Hematopoietic multipotent progenitor cell treated with erythropoietin and hydrocortisone succinate and interleukin-3 and kit ligand, for 8 days (in vitro differentiated cells): ENCODE measurements at places on chromosomes 4 and X.
A peak's percentile ranks its signal among the peaks of the same experiment; 100 is the strongest.

DNA sequence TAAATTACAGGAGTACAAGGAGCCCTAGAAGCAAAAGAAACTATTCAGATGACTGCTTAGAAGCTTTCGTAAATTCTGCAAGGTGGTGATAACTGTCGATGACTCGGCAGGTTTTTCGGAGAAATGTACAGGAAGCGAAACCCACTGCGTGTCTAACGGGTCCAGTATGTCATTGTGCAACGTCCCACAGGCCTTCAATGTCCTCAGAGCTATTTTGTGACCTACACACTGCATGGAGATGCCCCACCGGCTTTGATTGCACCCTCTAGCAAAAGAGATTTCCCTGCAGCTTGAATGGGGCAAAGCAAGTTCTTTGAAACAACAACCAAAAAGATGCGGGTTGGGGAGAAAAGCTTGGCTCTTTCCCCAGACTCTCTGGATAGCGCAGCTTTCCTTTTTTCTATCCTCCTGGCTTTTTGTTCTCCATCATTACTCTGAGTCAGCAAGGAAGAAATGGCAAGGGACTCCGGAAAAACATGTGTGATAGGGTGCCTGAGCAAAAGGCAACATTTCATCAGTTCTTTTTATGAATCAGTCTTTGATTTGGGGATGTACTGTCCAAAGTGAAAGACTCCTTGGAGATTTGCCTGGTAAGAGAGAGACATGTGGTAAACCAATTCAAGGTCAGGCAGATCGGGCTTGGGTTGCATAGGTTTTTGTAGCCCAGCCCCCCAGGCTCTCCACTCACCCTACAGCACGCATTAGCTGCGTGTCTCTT is 112.0 kb upstream of the TBL1X start:
- peak; percentile 90 for DNase-seq

DNA sequence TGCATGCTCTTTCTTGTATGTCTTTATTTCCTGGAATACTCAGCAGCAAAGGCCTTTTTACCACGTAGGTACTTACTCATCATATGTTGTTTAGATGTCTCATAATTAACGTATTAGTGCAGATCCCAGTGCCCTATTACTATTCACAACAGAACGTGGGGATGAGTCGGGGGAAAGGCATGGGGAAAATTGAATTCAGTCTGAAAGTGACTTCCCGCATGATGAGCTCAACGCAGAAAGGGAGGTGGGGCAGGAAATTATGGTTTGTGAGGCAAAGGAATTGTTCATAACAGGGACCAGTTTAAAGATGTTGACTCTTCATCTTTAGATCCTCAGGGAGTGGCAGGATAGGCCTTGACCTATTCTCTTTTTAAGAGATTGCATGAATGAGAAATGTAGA is 2.0 kb upstream of the TMPRSS11D start:
- DNase-seq: no peak

DNA sequence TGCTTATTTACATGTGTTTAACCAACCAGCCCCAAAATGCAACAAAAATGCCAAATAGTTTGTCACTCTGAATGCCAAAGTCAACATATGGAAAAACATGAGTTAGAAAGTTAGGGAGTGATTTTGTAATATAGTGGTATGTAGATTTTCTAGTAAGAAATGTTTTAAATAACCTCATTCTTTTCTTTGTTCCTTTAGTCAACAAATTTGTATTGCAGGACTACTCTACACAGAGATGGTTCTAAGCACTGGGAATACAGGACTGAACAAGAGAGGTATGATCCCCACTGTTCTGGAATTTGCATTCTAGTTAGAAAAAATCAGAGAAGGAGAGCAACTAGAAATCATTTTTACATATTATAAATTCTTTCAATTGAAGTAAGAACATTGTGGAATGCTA is 218.8 kb upstream of the ANXA10 start:
- DNase-seq: no peak

- no peak for DNase-seq
Measured at GRCh38 chrX:148422526-148422925, 77.9 kb upstream of the AFF2 start.

DNA sequence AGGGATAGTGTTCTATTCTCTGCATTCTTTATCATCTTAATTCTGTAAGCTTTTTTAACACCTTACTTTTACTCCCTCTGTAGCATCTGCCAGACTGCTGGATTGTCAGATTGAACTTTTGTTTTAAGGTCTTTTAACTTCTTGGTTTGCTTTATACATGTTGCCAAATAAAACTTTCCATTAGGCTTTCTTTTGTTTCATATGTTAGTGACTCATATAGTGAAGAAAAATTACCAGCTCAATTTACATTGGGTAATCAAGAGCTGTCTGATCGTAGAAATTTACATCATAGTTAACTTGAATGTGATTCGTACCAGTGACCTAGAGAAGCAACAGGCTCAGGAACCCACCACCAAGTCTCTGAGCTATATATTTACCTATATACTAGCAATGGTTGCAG is 28.5 kb upstream of the KLHL4 start:
- no peak for DNase-seq

- DNase-seq: no peak
Measured at GRCh38 chrX:16603822-16604221, 46.1 kb upstream of the S100G start.

- no peak for DNase-seq
Measured at GRCh38 chr4:76276813-76277212, 25.3 kb downstream of the FAM47E start.
